ENCODE measurements at places on chromosomes 5 and 9.
A peak's percentile ranks its signal among the peaks of the same experiment; 100 is the strongest.

DNA sequence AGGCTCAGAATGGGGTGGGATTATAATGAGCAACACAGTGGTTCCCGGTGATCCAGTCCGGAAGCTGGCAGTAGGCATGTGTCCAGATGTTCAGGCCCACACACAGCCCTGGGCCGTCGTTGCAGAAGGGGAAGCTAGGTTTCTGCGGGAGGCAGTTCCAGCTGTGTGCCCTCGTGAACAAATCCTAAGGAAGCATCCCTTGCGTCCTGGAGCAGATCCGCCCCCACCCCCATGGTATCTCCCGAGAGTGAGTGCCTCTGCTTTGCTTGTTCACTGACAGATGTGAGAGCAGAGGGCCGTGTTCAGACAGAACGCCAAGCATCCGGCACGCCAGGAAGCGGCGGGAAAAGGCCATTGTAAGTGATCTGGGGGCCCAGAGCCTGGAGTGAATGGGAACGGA lies 104.8 kb downstream of the PDE6A start:
- DNase-seq: no peak

DNA sequence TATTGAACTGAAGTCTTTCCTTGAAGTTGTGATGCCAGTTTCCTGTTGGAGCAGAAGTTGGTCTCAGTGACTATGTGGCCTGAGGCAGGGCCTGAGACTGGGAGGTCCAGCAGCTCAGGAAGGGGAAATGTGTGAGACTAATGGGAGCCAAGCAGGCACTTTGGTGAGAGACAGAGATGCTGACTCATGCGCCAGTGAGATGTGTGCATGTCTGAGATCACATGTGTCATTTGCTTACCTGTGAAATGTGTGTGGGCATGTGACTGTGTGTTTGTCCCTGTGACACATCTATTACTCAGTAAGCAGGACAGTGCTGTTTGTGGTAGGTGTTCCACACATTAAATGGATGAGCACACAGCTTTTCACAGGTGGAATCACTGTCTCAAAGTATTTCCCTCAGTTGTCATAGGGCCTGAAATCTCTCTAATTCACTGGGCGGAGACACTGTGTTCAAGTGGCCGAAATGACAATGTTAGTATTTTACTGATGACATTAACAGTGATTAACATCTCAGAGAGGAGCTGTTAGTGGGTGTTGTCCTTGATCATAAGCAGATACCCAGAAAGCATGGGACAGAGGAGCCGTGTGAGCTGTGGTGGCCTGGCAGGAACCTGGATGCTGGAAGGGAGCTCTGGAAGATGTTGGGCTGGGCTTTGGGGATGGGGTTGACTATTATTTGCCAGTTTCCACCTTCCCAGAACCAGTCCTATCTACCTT lies 7.4 kb downstream of the NPR2 start:
- no peak for DNase-seq

GRCh38 chr9:126832440-126832839 lies 27.6 kb downstream of the ZBTB43 start:
- no peak for DNase-seq

- DNase-seq: no peak
Measured at GRCh38 chr5:134022333-134022732, 17.6 kb upstream of the VDAC1 start.

- DNase-seq: no peak
Measured at GRCh38 chr9:110641293-110641692, 27.3 kb upstream of the MUSK start.

DNA sequence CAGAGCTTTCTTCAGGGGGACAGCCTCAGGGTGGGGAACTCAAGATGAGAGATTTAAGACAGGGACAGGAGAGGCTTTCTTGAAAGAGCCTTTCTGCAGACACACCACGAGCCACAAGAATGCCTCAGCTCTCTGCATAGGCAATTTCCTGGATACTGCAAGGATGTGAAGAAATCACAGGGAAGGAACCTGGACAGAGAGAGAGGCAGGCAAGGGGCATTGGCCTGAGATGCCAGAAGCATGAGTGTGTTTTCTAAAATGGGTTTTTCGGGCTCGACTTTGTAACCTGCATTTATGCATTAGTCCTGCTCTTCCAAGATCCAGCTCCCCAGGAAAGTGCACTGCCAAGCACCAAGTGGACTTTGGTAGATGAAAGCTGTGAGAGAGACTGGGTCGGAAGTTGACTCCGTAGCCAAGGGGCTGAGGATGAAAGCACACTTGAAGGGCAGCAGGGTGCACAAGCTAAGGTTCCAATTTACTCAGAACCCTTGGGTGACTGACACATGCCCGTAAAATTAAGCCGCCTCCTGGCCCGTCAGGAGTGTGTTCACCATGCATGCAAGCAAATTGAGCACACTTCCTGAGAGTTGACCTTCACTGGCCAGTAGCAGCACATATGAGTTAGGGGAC lies 90.9 kb downstream of the CFAP90 start:
- no peak for DNase-seq

GRCh38 chr5:141839015-141839513 lies 39.1 kb downstream of the PCDH1 start:
- DNase-seq: no peak

GRCh38 chr5:95403996-95404395 lies 12.8 kb downstream of the FAM81B start:
- DNase-seq: no peak

GRCh38 chr9:116589392-116590354 lies 97.4 kb upstream of the TRIM32 start:
- no peak for DNase-seq

DNA sequence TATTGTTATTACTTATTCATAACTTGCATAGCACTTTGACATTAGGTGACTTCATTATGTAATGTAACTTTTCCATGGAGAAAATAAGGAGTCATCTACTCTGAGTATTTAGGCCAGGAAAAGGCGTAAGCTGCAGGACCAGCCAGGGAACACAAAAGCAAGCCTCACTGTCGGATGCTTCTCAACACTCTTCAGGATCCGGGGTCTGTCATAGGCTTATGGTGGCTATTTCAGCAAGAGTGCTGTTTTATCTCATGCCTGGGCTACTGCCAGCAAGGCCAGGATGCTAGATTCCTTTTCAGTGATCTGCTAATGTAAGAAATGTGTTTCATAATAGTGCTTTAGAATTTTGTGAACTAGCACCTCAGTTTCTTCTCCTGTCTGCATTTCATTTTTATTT lies 162.4 kb downstream of the CHSY3 start:
- no peak for DNase-seq

- no peak for DNase-seq
Measured at GRCh38 chr9:114055061-114055460, 23.0 kb downstream of the AMBP start.

DNA sequence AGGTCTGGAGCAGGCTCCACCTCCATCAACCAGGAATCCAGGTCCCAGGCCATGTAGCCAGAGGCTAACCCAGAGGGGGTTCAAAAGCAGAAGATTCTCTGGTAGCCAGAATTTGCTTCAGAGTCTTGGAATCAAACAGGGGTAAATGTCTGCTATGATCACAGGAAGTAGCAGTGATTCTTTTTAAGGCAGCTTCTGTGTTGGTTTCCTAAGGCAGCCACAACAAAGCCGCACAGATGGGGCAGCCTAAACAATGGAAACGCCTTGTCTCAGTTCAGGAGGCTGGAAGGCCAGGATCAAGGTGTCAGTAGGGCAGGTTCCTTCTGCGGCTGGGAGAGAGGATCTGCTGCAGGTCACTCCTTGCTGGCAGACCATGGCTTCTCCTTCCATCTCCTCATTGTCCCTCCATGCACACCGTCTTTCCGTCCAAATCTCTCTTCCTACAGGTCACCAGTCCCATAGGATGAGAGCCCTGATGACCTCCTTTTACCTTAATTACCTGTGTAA lies 167.3 kb downstream of the ROR2 start:
- DNase-seq: no peak

GRCh38 chr5:132435886-132436285 lies 54.7 kb downstream of the IRF1 start:
- DNase-seq: no peak

DNA sequence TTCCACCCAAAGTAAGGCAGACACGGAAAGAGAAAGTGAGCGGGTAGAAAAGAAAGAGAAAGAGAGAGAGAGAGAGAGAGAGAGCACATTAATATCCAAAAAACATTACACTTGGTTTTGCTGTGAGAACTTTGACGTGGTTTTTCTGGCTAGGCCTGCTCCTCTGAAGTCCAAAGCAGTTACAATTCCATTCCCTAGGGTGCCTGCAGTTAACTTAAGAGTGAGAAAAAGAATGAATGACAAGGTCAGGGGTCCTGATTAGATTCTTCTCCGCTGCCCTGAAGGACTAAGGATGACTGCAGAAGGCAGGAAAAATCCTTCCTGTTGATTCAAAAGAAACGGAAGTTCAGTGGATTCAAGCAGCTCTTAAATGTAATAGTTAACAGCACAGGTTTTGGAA lies 589.8 kb downstream of the PRELID2 start:
- no peak for DNase-seq

GRCh38 chr9:8429768-8430167 lies 630.2 kb upstream of the DMAC1 start:
- DNase-seq: no peak

- no peak for DNase-seq
Measured at GRCh38 chr9:33153666-33154065, 13.5 kb downstream of the B4GALT1 start.

GRCh38 chr9:136198605-136199083 lies 6.3 kb downstream of the LHX3 start:
- DNase-seq: no peak

DNA sequence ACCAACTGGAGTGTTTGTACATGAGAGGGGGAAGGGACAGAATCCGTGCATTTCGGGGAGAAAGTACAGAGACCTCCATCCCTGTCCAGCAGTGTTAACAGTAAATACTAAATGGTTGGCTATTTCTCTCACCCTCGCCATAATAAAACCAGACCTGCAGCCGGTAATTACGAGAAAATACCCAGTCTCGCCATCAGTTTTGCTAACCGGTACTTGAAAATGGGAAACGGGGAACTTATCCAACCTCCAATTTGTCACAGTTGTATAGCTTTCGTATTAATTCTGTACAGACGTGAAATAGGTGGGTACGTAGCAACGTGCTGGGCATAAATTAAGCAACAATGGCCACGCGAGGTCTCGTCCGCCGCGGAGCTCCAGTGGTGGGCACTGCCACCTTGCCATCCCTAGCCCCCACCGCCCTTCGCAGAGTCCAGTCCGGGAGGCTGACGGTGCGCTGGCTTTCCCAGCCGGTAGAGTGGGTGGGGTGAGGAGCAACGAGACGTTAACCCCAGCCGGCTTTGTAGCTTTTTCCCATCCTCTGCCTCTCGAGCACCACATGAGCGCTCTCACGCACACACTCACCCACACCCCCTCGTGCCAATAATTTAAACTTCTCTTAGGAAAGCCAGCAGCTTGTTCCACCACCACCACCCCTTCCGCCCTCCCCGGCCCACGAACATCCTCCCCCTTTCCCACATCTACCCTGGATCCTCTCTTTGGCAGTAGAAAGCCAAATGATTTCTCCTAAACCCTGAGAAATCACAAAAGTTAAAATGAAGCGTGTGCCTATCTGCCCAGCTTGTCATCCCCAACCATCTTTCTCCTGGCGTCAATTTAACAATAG lies 1.8 kb downstream of the ELAVL2 start:
- DNase-seq: no peak

GRCh38 chr9:16197578-16198370 lies 644.9 kb downstream of the CCDC171 start:
- no peak for DNase-seq

DNA sequence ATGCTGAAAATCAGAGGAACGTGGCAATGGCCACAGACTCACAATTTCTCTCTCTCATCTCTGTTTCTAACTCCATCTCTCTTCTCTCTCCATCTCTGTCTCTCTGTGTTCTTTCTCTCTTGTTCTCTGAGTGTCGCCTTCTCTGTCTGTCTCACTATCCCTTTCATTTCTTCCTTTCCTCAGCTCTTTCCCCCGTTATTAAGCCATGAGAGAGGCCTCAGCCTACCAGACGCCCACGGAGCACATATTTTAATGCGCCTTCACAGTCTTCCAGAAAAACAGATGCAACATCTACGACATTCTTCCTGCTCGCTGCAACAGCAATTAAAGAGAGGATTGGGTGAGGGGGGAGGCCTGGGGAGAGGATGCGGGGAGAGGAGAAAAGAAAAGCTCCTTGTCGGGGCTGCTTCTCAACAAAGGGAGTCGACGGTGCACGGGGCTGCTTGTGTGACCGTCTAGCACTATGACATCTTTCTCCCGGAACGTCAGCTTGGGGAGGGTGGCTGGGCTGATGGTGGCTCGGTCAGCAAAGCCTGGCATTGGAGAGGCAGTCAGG lies 37.7 kb upstream of the NEURL1B start:
- DNase-seq: peak; percentile 36
